ENCODE measurements at places on chromosomes 16 and 17. TPM values are rescaled to one million over a fixed set of nuclear protein-coding genes. Genes with fewer than 3 reads are reported as not detected.

DNA sequence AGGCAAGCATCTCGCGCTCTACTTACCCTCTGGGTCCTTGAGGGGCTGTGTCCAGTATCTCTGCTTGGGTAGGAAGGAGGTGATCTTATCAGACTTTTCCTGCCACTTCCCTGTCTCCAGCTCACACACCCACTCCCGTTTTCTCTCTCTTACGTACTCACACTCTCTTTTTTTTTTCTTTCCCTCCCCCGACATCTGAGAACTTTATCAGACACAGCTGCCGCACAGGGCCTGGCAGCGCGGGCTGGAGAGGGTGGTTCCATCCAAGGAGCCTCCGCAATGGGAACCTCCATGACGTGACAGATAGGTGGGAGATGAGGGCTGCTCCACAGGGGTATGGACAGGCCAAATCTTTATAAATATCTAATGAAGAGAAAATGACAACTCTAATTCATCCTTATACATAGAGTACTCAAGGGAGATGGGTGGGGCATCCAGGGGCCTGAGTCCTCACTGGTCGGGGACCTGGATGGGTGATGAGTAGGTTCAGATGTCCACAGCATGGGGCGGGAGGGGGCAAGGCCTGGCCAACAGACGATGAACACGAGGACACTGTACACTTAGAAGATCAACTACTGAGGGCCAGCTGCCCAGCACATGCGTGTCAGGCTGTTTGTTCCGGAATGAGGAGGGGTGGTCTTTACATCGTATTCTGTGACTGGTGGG, 23.3 kb downstream of the MINK1 start:
- no peak for DNase-seq

The SDR42E1 gene
- polyA plus RNA-seq, result 11.2 TPM

The LITAFD gene
- polyA plus RNA-seq, result not detected

- no peak for DNase-seq
Observed at GRCh38 chr16:89815639-89816348, 653 bp downstream of the FANCA start.

DNA sequence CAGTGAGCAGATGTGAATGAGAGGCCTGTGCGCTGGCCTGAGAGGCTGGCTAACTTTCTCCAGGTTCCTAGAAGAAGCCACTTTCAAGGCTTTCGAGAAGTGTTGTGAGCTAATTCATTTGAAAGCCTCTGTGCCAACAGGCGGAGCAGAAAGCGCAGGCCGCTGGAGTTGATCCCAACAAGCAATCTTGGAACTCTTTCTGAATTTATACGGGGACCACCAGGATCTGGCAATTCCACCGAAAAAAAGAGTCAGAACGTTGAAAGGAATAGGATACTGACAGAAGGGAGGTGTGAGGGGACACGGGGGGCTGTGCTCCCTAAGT, 71.3 kb upstream of the METRNL start:
- DNase-seq, result no peak

The CCR7 gene
- 0.44 TPM for polyA plus RNA-seq

The ATAD5 gene
- 5.4 TPM for polyA plus RNA-seq

The C17orf50 gene
- polyA plus RNA-seq, result 0.22 TPM

GRCh38 chr16:17160920-17161431, 309.8 kb downstream of the XYLT1 start:
- DNase-seq, result no peak

GRCh38 chr17:30600830-30601494, 123.8 kb downstream of the GOSR1 start:
- no peak for DNase-seq

DNA sequence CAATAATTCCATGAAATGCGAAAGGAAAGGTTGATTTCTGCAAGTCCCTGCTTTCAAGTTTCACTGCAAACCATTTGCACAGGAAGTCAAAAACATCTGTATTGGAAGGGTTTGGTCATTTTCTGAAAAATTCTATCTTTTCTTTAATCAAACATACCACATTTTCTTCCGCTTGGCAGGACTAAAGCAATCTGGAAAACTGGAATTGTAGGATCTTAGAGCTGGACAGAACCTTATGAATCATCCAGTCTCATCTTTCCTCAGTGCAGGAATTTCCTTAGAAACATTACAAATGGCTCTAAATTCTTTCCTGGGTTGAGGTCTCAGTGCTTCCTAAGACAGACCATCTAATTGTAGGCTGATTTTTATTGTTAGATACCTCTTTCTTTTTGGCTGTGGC, 111.5 kb upstream of the ELAC2 start:
- no peak for DNase-seq

DNA sequence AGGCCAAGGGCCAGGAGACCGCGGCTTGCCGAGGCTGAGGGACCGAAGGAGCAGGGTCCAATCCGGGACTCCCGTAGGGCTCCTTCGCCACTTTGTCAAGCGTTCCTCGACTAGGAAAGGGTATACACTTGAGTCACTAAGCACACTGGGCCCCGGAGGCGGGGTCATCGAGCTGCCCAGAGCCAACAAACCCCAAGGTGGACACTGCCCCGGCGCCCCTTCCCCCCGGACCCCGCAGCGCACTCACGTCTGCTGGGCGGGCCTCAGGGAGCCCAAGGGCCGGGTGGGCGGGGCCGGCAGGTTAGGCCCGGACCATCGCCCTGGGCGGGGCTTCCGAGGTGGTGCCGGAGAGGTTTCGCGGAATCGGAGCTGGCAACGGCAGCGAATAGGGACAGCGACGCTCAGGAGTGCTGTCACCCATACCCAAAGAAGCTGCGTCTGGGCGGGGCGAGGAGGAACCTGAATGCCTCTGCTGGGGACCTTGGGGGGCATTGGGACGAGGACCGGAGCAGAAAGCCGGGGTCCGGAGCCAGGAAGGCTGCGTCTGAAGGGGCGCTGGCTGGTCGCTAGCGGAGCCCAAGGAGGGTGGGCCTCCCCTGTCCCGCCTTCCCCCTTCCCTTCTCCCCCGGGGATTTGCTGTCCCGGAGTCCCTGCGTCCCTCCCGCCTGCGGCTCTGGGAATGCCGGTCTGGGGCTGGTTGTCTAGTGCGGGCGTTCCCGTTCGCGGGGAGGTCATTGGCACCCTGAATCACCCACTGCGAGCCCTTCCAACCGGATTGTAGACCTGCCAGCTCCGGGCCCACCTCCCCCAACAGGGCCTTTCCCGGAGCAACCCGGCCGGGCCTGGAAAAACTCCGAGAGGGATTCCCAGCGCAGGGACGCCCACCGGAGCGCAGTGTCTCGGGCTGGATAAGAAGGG, 118.2 kb upstream of the SMURF2 start:
- DNase-seq, result no peak

DNA sequence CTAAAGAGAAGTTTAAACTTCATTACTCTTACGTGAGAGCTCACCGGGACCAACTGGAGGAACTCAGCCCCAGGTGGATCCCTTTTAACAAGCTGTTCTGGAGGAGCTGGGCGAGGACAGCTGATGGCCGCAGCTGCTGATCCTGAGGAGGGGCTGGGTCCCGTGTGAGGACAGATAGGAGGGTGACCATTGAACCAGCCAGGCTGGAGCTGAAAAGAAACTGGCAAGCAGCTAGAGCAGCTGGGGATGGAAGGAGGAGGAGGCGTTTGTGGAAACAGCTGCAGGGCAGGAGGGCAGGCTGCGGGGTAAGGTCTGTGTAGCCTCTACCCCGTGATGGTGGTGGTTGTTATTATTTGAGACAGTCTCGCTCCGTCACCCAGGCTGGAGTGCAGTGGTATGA, 119.5 kb downstream of the AATF start:
- DNase-seq, result no peak

GRCh38 chr16:48013491-48013901, 142.3 kb downstream of the ABCC12 start:
- no peak for DNase-seq

The XYLT1 gene
- 8.1 TPM for polyA plus RNA-seq

GRCh38 chr16:85910854-85911247, 11.9 kb downstream of the IRF8 start:
- no peak for DNase-seq

The GRIN2A gene
- polyA plus RNA-seq, result 4.9 TPM

DNA sequence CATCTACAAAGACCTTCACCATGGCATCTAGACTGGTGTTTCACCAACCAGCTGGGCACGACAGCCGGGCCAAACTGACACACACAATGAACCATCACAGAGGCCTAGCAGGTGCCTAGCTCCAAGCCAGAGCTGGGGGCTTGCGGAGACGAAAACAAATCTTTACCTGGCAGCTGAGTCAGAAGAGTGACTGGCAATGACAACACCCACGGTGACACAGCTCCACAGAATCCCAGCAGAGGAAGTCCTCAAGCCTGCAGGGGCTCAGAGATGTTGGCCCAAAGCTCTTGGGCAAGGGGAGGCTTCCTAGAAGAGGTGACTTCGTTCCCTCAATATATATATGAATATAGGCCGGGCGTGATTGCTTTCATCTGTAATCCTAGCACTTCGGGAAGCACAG, 5.1 kb downstream of the MMP25 start:
- no peak for DNase-seq

DNA sequence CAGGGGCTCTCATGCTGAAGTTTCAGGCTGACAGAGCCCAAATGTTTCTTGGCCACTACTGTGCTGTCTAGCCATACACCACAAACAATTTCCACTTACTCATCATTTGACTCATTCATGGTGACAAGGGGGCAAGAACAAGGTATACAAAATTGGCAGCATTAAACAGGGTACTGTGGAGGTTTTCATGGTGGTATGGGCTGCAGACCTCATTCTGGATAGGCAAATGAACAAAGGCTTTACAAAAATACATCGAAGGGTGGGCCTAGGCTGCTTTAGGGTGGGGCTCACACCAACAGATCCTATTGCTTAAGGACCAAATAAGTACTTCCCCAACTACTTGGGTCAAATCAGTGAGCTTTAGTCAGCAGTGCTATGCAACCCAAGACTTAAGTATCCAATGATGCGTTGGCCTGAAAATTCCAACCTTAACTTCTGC, 53.0 kb downstream of the N4BP1 start:
- no peak for DNase-seq

DNA sequence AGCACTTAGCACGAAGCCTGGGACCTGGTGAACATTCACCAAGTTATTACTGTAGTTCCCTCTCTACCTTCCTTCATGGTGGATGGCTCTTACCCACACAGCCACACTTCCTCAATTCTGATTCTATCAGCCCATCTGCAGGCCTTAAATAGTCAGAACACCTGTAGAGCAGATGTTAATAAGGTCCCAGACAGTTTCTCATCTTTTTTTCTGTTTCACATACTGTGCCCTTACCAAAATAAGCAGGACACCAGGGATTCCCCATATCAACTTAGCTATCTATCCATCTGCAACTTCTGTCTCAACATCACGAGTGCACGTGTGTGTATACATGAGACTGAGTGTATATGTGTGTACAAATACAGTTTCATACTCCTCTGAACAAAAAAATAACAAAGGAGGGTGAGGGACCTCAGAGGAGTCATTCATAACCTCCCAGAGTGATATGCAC, 2.8 kb downstream of the RECQL5 start:
- DNase-seq, result no peak

DNA sequence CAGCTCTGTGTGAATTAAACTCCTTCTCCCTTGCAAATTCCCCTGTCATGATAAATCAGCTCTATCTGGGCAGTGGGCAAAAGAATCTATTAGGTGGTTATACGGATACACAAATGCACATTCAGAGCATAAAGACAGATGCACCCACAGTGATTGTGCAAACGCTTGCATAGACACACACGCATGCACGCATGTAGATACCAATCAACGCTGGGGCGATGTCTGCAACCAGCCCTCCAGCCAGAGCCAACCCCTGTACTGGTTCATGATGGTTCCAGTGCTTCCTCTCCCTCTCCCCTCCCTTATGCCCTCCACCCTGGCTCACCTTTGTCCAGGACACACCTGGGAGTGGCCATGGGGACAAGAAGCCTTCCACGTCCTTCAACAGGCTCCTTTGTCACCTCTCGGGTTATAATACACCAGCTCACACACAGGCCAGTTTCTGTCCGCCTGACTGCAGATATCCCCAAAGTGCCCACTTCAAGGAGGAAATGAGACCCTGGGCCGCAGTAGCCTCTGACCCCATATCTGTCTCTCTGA, 33.1 kb upstream of the SNN start:
- no peak for DNase-seq

GRCh38 chr17:40540448-40540847, 24.8 kb downstream of the CCR7 start:
- DNase-seq, result no peak

The CCL18 gene
- polyA plus RNA-seq, result not detected

- DNase-seq, result no peak
Observed at GRCh38 chr17:78142119-78142861, 3.9 kb upstream of the C17orf99 start.

DNA sequence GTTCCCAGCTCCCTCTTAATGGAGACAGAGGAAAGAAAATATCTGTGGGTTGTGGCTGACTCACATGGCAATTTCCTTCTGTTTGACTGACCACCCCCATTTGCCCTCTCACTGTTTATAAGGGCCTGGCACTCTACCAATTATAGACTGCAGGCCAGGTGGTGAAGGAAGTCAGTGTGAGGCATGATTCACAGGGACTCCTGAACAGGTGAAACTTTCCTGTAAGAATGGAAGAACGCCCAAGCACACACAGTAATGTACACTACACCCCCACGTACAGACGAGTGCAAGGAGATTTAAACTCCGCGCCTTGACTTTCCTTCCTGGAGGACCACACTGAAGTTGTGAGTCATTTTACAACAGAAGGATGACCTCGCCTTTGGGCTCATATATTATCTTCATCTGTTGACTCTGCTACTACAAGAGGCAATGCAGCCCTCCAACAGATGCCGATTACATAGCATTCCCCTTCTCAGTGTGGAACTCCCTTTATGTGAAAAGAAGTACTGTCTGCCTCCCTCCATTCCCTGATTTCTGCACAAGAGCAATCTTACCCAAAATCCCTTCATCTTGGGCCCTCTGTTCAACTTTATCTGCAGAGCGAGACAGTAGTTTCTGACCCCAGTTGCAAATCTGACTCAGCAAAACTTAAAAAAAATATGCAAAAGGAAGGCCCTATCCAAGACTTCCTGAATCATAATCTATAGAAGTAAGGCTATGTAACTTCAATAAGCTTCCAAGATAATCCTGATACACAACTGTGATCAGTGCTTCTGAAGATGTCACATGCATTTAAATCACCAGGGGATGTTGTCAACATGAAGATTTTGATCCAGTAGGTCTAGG, 163.6 kb downstream of the SHISA6 start:
- DNase-seq, result no peak

The TCAP gene
- 1.7 TPM for polyA plus RNA-seq

GRCh38 chr16:60905811-60906210, 1130.4 kb downstream of the CDH8 start:
- DNase-seq, result no peak

DNA sequence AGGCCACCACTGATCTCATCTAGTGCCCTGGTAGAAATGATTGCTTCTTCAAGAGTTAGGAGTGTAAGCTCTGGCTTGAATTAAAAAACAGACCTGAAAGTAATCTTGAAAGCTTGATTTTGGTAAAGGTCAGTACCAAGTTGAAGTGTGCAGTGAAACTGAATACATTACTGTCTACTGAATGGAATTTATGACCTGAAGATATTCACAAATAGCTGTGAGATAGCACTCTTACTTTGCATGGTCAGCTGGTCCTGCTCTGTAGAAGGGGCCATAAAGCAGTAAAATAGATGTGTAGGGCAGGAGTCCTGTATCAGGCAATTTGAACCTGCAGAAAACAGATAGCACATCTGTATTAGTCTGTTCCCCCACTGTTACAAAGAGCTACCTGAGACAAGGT, 78.6 kb downstream of the MYH13 start:
- DNase-seq, result no peak

The NKD1 gene
- 12.5 TPM for polyA plus RNA-seq

The MPV17L gene
- 9.5 TPM for polyA plus RNA-seq

GRCh38 chr17:48068491-48068961, 20.4 kb downstream of the NFE2L1 start:
- DNase-seq, result no peak

- no peak for DNase-seq
Observed at GRCh38 chr17:27531469-27531961, 75.3 kb downstream of the KSR1 start.

The NPB gene
- 1.00 TPM for polyA plus RNA-seq

The CYGB gene
- polyA plus RNA-seq, result 17.4 TPM

Data from right renal pelvis (tissue), 4 donors.